ENCODE measurements at places on chromosomes 12 and 14.

DNA sequence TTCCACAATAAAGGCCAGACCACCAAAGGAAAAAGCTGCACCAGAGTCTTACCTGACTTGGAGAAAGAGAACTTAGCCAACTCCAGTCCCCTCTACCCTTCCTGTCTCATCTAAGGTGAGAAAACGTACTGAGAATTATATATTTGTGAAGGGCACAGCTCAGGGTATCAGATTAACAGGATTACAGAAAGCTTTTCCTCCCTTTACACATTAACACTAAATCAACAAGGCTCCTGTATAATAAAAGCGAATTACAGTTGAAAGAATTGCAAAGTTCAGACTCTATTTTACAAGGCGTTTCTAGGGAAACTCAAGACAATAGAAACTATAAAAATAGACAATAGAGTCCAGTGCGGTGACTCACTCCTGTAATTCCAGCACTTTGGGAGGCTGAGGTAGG is 82.7 kb upstream of the RPL10L start:
- no peak for DNase-seq

DNA sequence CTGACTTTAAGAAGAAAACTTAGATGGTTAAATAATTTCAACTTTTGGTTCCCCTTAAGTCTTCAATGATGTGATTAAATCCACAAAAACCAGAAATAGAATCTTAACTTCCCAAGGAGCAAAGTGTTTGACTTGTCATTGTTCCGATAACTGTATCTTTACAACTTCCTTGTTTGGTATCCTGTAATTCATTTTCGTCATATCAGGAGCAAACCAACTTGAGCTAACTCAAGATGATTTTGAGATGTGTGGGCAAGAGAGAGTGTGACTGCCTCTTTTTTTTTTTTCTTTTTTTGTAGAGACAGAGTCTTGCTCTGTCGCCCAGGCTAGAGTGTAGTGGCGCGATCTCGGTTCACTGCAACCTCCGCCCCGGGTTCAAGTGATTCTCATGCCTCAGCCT is 25.3 kb downstream of the DRAM1 start:
- no peak for DNase-seq

DNA sequence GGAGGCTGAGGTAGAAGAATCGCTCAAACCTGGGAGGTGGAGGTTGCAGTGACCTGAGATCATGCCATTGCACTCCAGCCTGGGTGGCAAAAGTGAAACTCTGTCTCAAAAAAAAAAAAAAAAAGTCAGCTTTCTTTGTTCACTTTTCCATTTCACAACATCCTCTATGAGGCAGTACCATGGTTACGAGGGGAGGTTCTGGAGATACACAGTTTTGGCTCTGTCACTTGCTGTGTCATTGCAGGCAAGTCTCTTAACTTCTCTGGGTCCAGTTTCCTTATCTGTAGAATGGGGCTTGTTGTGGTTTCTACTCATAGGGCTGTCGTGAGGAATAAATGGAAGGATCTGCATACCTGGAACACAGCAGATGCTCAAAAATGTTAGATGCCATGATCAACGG is 75.6 kb upstream of the SLC24A4 start:
- no peak for DNase-seq

GRCh38 chr14:105294142-105294597 is 6.6 kb downstream of the BRF1 start:
- no peak for DNase-seq

- DNase-seq: no peak
Observed at GRCh38 chr14:45246691-45247090, 6.3 kb downstream of the MIS18BP1 start.

GRCh38 chr14:64992328-64992885 is 5.7 kb downstream of the FNTB start:
- DNase-seq: no peak

GRCh38 chr14:67432050-67432564 is 20.1 kb upstream of the PLEK2 start:
- no peak for DNase-seq

DNA sequence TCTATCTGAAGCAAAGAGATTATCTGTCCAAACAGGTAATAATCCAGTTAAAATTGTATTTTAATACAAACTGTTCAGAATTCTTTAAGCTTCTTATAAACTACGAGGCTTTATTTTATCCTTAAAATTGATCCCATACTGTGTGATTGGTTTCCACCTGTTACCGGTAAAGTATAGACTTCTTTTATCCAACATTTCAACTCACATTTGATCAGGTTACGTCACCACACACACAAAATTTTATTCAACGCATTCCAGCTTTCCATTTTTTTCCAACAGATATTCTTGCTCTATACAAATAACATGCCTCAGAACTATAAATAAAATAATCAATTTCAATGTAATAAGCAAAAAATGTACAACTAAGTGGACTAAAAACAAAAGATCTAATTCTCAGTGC is 4.5 kb downstream of the NOVA1 start:
- DNase-seq: no peak

DNA sequence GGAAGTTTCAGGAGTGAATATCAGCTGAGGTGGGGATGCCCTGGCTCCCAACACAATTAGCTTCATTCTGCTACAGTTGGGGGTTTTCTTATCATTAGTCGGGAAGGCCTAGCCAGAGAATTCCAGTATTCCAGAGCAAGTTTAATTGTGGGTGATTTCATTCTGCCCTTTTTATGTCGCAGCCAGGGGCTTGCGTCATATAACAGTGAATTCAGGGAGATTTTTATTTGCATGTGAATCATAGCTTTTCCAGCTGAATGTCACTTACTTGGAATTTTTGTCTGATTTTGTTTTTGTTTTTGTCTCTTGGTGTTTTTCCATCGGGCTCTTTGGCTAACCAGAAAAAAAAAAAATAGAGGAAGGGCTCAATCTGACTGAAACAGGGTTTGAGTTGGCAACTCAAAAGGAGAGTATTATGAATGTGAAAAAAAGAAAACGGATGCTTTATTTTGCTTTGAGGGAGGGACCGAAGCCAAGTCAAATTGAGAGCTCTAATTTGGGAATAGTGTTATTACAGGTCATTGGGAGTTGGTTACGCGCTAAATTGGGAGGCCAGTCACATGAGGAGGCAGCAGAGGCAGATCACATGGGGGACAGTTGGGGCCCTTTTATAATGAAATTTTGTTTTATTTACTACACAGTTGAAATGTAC is 119.4 kb downstream of the SAMD4A start:
- DNase-seq: no peak

GRCh38 chr14:90520326-90520725 is 123.5 kb downstream of the CALM1 start:
- no peak for DNase-seq

DNA sequence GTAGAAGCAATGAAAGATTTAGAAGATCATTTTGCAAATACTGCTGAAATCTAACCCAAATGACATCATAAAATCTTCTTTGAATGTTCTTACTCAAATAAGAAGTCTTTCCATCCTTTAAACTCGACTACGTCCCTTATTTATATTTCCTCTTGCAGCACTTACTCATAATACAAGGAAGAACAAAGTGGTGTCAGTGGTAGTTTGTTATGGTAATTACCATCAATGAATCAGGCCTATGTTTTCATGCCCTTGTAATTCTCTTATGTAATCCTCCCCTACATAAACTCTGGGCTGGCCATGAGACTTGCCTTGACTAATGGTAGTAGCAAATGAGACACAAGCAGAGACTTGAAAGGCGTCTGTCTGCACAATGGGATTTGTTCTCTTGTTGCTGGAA is 17.0 kb downstream of the EEA1 start:
- no peak for DNase-seq

- no peak for DNase-seq
Observed at GRCh38 chr12:32906399-32907165, 10.0 kb upstream of the PKP2 start.

- no peak for DNase-seq
Observed at GRCh38 chr12:18926188-18926587, 188.3 kb downstream of the CAPZA3 start.

GRCh38 chr14:60616461-60616959 is 32.8 kb downstream of the SIX1 start:
- DNase-seq: no peak

GRCh38 chr12:19489168-19489567 is 49.9 kb downstream of the AEBP2 start:
- no peak for DNase-seq

- no peak for DNase-seq
Observed at GRCh38 chr14:50364792-50365191, 31.9 kb downstream of the CDKL1 start.

DNA sequence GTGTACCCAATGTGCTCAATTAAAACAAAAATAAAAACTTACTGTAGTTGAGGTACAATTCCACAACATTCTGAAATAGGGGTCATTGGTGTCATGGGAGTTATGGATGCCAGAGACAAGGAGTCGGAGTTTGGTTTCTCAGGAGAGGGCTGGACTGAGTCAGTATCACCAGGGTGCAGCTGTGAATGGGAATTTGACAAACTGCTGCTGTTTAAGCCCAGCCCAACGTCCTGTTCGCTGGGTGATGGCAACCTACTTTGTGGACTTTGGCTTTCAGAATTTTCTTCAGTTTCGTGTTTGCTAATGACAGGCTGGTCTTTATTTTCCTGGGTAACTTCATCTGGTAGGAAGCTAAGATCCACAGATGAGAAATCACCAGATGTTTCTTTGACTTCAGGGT is 3.9 kb downstream of the TBPL2 start:
- no peak for DNase-seq
